EH (cell line): ENCODE measurements at places on chromosomes 3 and 15.

GRCh38 chr3:12394569-12395271, 89.6 kb upstream of the TSEN2 start:
- no peak for DNase-seq

- no peak for DNase-seq
These were observed 2.2 kb upstream of the ANKDD1A start for GRCh38 chr15:64909546-64909945.

DNA sequence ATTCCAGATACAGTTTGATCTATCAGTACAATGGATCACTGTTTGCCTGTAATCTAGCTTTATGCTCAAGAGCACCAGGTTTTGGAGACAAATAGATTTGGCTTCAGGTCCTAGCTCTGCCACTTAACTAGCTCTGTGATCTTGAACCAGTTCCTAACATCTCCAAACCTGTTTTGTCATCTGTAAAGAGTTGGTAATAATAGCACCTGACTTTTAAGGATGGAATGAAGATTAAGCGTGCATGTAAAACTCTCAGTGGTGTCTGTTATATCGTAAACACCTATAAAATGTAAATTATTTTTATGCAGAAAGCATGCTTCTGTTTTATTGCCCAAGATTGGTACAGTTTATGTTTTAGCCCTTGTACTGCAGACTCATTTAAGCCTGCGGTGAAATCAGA, 36.5 kb downstream of the ZFAND6 start:
- no peak for DNase-seq

- DNase-seq, result peak; percentile 17
These were observed 190.3 kb downstream of the OPA1 start for GRCh38 chr3:193783166-193783896.

DNA sequence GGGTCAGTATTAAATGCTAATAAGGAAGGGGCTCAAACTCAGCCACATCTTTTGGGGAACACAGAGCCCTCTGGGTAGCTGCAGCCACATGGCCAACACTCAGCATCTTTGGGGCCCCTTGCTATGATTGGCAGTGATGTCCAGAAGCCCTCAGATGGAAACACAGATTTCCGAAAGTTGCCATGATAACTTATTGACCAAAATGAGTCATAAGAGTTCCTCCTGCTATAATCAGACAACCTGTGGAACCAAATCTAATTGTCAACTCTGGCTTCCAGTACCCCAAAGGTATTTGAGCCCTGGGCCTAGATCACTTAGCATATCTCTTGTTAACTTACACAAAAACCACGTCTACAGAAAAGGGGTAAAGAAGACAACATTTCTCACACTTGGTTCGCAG, 392.2 kb downstream of the KCNH8 start:
- no peak for DNase-seq

GRCh38 chr3:129686941-129687340, 80.5 kb upstream of the PLXND1 start:
- DNase-seq, result no peak

GRCh38 chr3:49539659-49540560, 14.4 kb upstream of the BSN start:
- peak; percentile 95 for DNase-seq
